GM19239 (cell line): ENCODE measurements at places on chromosomes 6 and 20.

GRCh38 chr6:157486572-157486971 lies 105.6 kb downstream of the ZDHHC14 start:
- DNase-seq, result no peak

GRCh38 chr6:21103626-21104224 lies 489.8 kb upstream of the SOX4 start:
- DNase-seq, result no peak

GRCh38 chr20:24118034-24118433 lies 129.5 kb upstream of the GGTLC1 start:
- DNase-seq, result no peak

- no peak for DNase-seq
Measured at GRCh38 chr6:96099069-96099468, 83.3 kb downstream of the FUT9 start.

- no peak for DNase-seq
Measured at GRCh38 chr6:38591439-38591838, 48.3 kb downstream of the BTBD9 start.

DNA sequence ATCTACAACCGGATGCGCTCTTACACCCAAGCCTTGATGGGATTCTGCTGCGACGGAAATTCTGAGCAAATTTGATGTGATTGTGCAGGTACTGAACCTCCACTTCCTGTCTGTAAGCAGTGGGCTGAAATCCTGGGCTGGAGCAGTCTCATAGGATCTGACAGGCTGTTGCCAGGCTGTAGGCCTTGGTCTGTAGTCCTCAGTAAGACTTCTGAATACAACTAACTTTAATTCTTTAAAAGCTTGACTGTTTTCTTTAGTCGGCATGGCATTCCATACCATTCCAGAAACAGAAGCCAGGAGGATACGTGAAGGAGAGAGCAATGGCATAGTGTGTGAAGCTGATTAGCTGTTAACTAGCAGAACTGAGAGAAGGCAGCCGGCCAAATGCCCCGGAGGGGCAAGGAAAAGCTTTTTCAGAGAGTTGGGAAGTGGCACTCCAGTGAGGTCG lies 68.3 kb downstream of the ADTRP start:
- no peak for DNase-seq

DNA sequence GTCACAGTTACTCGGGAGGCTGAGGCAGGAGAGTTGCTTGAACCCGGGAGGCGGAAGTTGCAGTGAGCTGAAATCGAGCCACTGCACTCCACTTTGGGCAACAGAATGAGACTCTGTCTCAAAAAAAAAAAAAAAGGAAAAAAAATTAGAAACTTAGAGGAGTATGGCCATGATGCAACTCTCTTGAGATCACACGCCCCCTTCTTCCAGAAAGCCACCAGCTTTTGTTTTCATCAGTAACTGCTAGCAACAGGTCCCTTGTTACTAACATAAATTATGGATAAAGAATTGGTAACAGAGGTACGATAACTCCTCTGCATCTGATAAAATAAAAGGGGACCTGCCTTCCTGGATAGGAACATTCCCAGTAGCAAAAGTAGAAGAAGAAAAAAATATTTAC lies 308.2 kb downstream of the CD83 start:
- DNase-seq, result no peak

DNA sequence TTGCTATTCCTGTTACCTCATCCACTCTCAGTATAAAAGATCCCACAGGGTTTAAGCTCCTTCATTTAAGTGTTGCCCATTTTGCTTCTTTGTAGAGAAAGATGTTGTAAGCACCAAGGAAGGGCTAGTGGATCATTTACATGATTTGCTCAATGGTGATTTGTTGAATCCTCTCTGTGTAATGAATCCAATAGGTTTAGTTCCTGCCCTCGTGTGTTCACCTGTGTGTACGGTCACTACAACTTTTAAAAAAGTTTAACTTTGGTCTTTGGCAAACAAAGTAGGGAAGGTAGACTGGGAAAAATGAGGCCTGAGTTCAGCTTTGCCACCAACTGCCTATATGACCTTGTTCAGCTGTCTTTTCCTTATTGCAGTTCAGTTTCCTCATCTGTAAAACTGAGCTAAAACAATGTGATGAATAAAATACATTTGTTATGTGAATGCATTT lies 51.5 kb downstream of the DHX35 start:
- DNase-seq, result no peak
